ENCODE measurements at places on chromosomes 12 and 14.

DNA sequence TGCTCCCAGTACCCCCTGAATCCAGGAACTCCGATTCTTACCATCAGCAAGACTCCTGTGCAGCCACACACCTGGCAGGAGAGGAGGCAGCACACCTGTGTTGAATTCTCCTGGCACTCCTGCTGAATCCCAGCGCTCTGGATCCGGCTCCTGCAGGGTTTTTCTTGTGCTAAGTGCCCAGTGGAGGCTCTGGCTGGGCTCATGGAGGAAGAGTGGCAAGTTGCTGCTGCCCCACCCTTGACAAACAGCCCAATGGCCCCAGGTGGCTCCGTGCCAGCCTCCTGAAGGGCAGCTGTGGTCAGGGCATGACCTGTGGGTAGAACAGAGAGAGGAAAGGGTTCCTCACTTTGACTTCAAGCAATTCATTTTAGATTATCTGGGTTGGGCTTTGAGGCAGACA, 20.0 kb downstream of the CRACR2A start:
- no peak for DNase-seq

DNA sequence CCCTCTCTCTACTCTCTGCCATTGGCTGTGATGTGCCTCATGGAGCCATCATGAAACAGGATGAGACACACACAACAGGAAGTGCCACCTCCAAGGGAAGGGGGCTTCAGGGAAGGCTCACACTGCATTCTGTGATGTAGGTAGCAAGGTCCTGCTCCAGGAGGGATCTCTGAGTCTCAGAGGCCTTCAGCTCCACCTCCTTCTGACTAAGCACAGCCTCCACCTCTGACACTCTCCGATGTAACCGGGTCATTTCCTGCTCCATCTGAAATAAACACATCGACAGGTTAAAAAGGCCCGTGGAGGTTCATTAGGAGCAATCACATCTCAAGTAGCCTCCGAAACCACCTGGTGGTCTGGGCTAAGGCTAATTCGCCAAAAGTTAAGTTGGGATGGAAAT, 93.3 kb downstream of the CIT start:
- DNase-seq: no peak

- DNase-seq: no peak
These were observed 53.1 kb downstream of the BRMS1L start for GRCh38 chr14:35879151-35879648.

GRCh38 chr14:33836900-33837577, 113.8 kb downstream of the EGLN3 start:
- DNase-seq: no peak

- DNase-seq: no peak
These were observed 207.7 kb downstream of the TTC8 start for GRCh38 chr14:89032086-89032649.

- no peak for DNase-seq
These were observed 246.2 kb upstream of the GRIP1 start for GRCh38 chr12:66925083-66925482.

- no peak for DNase-seq
These were observed 4.3 kb downstream of the OSBPL8 start for GRCh38 chr12:76555231-76555767.

GRCh38 chr12:120481022-120481767, 11.6 kb upstream of the SRSF9 start:
- no peak for DNase-seq

DNA sequence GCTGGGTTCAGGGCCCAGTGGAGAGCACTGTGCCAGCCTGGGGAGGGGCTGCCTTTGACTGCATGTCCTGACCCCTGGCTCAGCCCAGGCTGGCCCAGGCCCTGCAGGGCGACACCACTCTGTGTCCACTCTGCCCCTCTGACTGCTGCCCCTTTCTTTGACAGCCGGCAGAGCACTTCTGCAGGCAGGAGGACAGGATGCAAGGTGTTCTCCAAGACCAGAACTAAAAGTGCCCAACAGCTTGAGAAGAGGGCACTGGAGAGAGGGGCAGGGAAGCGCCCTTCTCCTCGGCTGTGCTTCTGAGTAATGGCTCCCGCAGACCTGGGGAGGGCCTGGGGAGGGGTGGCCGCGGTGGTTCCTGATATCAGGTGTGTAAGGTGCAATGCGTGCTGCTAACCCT, 72.7 kb downstream of the WDR20 start:
- DNase-seq: no peak

DNA sequence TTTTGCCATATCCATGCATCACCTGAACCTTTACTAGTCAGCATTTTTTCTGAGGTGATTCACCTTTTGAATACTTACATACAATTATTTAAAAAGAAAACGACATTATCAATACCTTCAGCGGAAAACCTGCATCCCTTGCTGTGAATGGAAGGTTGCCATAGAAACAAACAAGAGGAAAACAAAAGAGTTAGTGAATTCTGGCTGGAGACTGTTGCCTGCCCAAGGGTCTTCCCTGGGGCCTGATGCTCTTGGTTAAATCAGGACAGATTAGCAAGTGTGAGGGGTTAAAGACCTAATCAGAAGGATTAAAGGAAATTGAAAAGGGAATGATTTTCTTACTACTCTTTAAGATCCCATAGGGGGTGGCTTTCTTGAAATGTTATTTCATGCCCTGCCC, 96.0 kb upstream of the WSCD2 start:
- DNase-seq: no peak

GRCh38 chr14:66383257-66383656, 102.9 kb upstream of the CCDC196 start:
- no peak for DNase-seq

DNA sequence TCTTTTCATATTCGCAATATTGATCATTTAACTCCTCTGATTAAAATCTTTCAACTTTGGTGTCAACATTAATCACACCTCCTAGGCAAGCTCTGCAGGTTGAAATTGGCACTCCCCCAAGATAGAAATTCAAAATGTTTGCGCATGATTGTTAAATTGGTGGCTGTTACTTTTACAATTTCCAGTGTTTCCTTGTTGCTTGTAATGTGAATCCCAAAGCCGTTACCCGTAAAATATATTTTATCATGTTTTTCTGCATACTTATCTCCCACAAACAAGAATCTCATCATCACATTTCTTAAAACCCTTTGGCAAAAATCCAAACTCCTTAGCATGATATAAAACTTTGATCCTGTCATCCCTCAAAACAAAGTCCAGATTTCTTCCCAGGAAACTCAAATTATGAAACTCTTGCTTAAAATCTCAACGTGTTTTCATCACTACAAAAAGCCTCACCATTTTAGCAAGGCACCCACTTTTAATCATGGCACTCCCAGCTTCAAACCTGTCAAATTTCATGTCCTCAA, 14.7 kb downstream of the RTL1 start:
- DNase-seq: no peak

DNA sequence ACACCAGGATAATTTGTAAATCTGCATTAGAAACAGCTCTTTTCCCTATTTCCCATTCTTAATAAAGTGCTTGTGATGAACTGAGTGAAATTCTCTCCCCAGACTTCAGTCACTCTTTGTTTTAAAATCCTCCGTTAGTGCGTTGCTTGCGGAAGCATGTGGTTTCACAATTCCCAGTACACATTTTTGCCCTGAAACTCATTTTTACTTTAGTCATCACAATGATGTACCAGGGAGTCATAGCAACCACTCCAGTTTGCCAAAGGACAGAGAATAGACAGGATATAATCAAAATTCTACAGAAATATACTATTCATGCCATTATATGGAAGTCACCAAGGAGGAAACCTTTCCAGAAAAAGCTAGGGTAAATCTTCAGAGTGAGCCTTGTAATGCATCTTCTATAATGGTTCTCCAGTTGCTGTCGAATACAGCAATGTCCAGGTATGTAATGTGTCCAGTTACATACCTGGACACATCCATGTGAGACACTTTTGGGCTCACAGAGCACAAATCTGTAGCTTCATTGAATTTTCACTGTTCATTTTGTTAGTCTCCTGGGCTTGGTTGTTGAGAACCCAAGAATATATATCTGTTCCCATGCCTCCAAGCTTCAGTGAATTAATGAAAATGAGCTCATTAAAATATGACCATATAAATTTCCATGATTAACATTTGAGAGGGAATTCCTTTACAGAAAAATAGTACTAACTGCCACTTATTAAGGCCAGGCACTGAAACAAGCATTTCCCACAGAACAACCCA, 57.8 kb downstream of the GPR135 start:
- DNase-seq: no peak

- DNase-seq: no peak
These were observed 69.3 kb downstream of the RIN3 start for GRCh38 chr14:92582706-92583452.

DNA sequence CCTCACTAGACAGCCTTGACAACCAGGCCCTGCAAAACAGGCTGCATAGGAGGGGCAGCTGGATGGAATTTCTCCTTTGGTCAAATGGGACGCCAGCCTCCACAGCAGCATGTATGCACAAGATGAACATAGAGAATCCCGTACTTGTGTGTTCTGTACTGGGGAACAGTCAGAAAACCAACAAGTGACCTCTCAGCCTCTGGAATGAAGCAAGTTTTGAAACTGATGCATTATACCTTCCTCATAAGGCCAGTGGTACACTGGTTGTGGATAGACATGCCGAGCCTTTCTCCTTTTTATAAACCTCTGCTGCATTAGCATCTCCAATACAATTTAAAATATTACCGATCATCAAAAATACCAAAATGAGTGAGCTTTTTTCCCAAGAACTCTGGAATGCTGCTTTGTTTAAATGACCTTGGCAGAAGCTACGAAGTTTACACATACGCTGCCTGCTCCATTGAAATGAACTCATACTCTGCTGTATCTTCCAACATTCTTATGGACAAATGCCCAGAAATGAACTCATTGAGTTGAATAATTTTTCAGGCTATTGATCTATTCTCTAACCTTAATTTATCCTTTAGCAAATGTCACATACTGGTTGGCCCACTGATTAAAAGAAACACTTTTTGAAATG, 47.6 kb upstream of the FERMT2 start:
- no peak for DNase-seq

- DNase-seq: no peak
These were observed 52.0 kb downstream of the NOS1 start for GRCh38 chr12:117309276-117309925.

- no peak for DNase-seq
These were observed 4.7 kb downstream of the LTB4R start for GRCh38 chr14:24315807-24316596.

DNA sequence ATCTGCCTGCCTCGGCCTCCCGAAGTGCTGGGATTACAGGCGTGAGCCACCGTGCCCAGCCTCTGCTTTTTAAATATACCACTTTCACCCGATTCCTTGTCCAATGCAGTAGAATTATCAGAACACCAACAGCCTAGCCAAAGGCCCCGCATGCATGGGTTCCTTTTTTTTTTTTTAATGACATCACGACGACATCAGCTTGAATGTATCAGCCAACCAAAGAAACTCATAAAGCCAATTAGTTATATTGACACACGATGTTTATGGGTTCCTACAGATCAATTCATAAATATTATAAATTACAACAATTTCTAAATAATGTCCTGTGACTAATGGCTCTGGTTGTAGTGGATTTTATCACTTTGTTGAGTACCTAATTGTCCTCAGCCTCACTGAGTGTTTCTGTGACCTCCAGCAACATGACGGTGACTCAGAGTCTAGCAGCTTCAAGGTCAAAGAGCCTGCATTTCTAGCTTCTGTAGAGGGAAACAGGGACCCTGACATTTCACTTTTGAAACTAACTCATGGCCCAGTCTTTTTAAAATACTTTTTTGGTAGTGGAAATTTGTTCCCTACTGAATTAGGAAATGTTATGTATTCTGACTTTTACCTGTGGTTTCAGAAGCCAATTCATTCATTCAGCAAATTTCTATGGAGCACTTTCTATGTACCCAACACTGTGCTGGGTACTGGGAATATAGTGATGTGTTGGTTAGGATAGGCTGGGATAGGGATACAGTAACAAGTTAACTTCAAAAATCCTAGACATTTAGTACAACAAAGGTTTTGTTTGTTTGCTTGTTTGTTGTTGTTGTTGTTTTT, 144.1 kb downstream of the SUDS3 start:
- DNase-seq: no peak

DNA sequence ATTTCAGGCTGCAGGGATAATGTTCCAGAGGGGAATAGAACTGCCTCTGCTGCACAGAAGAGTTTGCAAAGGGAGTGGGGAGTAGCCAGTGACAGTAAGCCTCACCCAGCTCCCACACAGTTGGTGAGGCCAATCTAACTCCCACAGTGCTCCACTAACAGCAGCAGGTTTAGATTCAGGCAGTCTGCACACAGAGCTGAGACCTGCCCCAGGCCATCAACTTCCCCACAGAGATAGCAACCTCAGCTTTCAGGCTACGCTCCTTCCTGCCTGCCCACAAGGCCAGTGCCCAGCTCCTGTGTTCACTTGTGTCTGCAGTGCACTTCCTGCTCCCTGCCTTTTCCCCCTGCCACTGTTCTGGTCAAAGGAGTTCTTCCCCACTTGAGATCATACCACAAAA, 107.5 kb downstream of the TBC1D30 start:
- no peak for DNase-seq

DNA sequence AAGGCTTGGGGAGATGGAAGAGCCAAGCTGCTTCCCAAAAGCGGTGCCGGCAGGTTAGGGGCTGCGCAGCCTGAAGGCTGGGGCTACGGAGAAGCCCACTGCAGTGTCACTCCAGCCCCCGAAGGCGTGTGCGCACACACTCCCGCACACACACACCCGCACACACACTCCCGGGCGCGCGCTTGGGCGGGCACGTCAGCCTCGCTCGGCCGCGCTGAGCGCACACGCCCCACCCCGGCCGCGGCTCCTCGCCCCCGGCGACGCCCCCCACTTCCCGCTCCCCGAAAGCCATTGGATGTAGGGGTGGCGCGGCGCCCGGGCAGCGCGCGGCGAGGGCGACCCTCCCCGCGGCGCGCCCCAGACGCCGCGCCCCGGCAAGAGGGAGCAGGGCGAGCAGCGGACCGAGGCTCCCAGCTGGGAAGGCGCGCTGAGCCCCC, at the start of gene KCNK10:
TSS of gene KCNK10 (minus strand) at position 184 of the 437 bp plus-strand sequence. CDS start 471 bp downstream, outside the sequence.
- no peak for DNase-seq

- no peak for DNase-seq
These were observed 404.5 kb downstream of the LRFN5 start for GRCh38 chr14:42011221-42011620.

DNA sequence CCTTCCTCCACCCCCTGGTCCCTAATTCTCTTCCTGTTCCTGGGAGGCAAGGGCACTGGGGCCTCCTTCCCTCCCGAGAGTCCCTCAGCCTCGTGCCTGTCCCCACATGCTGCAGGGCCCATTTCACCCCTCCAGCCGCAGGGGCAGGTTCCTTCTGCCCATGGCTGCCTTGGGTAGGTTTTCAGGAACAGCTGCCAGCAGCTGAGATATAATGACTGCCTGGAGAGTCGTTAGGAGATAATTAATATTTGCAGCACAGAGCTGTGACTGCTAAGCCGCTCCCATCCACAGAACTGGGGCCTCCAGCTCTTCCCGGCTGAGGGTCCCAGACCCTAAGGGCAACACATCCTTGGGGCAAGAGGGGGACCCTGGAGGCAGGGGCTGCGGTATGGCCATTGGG, 211.9 kb upstream of the LHX5 start:
- no peak for DNase-seq

DNA sequence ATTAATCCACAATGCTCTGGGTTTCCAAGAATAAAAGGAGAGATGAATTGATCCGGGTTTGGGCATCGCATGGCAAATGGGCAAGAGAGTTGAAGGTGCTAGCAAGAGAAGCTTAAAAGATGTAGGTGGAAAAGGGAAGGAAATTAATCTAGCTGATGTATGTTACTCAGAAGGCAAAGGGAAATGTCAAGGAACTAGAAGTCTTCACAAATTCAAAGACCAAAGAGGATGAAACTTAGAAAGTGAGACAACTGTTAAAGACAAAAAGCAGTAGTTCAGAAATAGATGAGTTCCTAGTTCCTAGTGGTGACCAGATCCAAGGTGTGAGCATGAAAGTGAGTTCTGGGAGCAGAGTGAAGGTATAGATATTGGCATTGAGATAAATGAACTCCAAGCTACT, 228.3 kb downstream of the SEC23A start:
- no peak for DNase-seq

Data from pancreas (tissue), 10 donors.